ENCODE measurements at places on chromosomes 13 and 19. TPM values are rescaled to one million over a fixed set of nuclear protein-coding genes. Genes with fewer than 3 reads are reported as not detected.

GRCh38 chr13:78129359-78129758, 210.7 kb upstream of the EDNRB start:
- H3K4me3 ChIP-seq: no peak overlapping the region
- no peaks in the 10 kb centered on the region for H3K27me3 ChIP-seq
- no peaks in the 10 kb centered on the region for H3K4me1 ChIP-seq
- H3K27ac ChIP-seq: no peak overlapping the region
- DNase-seq: no peak
- H3K36me3 ChIP-seq: no peaks in the 10 kb centered on the region

DNA sequence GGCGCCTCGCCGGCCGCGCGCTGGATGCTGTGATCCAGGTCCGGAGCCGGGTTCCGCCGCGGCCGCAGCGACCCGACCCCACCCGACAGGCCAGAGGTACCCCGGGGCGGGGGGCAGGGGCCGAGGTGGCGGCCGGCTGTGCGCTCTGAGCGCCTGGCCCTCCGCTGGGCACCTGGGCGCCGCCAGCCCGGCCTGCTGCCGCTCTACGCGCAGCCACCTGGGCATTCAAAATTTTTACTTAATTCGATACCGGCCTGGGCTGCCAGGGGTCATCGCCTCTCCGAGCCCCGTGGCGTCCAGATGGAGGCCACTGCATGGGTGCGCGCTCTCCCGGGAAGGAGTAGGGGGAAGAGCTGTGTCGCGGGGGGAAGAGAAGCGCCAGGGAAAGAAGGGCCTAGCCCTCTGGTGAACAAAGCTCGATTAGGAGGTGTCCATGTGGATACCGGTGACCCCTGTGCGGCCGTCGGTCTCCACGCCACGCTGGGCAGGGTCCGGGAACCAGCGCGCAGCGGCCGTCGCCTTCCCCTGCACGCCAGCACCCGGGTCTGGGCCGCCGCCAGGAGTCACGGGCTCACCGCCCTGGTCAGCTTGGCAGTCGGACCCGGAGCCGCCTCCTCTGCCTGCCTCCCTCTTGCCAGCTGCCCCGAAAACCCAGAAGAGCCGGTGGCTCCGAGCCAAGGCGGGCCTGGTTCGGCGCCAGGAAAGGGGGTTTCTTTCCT, 666 bp downstream of the BIVM start:
- H3K27ac ChIP-seq: peak overlapping the region; percentile 76
- H3K27me3 ChIP-seq: no peaks in the 10 kb centered on the region
- peak overlapping the region; percentile 76 for H3K4me3 ChIP-seq

DNA sequence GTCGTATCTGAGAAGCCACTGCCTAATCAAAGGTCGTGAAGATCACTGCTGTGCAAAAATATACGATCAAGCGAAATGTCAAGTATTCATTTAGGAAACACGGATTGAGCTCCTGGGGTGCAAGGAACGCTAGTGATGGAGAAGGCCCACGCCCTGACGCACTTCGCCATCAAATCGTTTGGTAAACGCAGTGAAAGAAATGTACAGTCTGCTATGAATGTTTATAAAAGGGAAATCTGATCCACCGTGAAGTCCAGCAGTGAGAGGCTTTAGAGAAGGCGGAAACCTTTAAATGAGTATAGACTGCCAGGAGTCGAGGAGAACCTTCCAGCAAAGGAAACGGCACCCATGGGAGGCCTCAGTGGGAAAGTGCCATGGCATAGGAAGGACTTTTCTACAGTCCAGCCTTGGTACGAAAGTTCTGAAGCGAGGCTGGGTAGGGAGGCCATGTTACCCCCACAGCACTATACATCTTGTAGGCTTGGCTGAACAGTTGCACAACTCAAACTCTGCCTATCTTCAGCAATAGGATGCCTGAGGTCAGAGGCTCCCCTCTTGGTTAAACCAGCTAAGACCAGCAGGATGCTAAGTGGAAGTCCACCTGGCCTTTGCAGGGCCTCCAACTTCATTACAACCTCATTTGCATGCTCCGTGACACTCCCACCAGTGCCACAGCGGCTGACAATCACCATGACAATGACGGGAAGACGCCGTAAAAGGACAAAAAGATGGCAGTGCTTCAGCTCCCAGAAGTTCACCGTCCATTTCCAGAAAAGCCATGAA, 20.4 kb downstream of the PCID2 start:
- no peak overlapping the region for H3K4me3 ChIP-seq
- no peaks in the 10 kb centered on the region for H3K27me3 ChIP-seq
- peaks cover 89% of the 10 kb centered on the region for H3K36me3 ChIP-seq
- no peaks in the 10 kb centered on the region for H3K4me1 ChIP-seq
- no peak for DNase-seq

GRCh38 chr19:1232652-1233072, 5.1 kb downstream of the CBARP start:
- no peak for DNase-seq
- no peak overlapping the region for H3K4me3 ChIP-seq
- H3K27ac ChIP-seq: peak overlapping the region; percentile 2
- peaks cover 3% of the 10 kb centered on the region for H3K4me1 ChIP-seq
- no peaks in the 10 kb centered on the region for H3K27me3 ChIP-seq

DNA sequence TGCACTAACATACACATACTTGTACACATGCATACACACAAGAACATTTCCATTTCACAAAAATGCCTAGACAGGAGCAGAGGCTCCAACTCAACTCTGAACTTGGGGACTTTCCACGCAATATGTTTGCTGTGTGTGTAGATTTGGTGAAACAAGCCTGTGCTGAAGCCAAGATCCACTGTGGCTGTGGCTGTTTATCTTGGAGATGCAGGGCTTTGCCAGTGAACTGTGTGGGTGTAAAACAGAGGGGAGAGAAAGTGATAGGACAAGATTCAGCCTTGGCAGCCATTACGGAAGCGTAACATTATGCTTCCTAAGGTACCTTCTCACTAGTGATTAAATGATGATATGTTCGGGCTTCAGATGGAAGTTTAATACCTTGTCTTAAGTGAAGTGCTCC, 73.2 kb upstream of the MBNL2 start:
- no peaks in the 10 kb centered on the region for H3K36me3 ChIP-seq
- H3K27ac ChIP-seq: no peak overlapping the region
- peaks cover 10% of the 10 kb centered on the region for H3K4me1 ChIP-seq
- H3K27me3 ChIP-seq: no peaks in the 10 kb centered on the region

GRCh38 chr19:43638214-43638994, 1.2 kb downstream of the CADM4 start:
- peaks cover 9% of the 10 kb centered on the region for H3K27me3 ChIP-seq
- no peak overlapping the region for H3K4me3 ChIP-seq
- no peaks in the 10 kb centered on the region for H3K36me3 ChIP-seq
- no peak for DNase-seq

- H3K4me3 ChIP-seq: no peak overlapping the region
- no peak for DNase-seq
- H3K36me3 ChIP-seq: no peaks in the 10 kb centered on the region
- no peaks in the 10 kb centered on the region for H3K4me1 ChIP-seq
- H3K27me3 ChIP-seq: no peaks in the 10 kb centered on the region
- H3K27ac ChIP-seq: no peak overlapping the region
Observed at GRCh38 chr13:50577806-50578205, 265.7 kb downstream of the DLEU7 start.

- H3K36me3 ChIP-seq: no peaks in the 10 kb centered on the region
- no peak overlapping the region for H3K27ac ChIP-seq
- no peak overlapping the region for H3K4me3 ChIP-seq
- DNase-seq: no peak
Observed at GRCh38 chr13:101258071-101258470, 158.2 kb downstream of the NALCN start.

- H3K27me3 ChIP-seq: no peaks in the 10 kb centered on the region
- peaks cover 10% of the 10 kb centered on the region for H3K36me3 ChIP-seq
- peak; percentile 70 for DNase-seq
- no peak overlapping the region for H3K27ac ChIP-seq
Observed at GRCh38 chr19:45999653-46000121, 4.4 kb downstream of the CCDC61 start.

DNA sequence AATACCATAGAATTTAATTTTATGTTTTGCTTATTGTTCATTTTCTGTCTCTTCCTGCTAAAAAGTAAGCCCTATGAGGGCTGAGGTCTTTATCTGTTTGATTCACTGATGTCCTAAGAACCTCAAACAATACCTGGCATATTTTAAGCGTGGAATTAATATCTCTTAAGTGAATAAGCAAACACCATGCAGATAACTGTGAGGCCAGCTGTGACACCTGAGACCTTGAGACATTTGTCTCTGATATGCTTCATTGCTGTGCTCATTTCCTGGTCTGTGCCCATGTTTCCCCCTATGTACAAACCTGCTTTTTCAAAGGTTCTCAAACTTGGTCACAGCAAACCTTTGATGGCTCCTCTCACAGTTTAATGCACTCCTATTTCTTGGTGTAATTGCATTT, 254.6 kb downstream of the COG6 start:
- H3K36me3 ChIP-seq: no peaks in the 10 kb centered on the region
- H3K27me3 ChIP-seq: no peaks in the 10 kb centered on the region
- no peak overlapping the region for H3K27ac ChIP-seq
- DNase-seq: no peak

DNA sequence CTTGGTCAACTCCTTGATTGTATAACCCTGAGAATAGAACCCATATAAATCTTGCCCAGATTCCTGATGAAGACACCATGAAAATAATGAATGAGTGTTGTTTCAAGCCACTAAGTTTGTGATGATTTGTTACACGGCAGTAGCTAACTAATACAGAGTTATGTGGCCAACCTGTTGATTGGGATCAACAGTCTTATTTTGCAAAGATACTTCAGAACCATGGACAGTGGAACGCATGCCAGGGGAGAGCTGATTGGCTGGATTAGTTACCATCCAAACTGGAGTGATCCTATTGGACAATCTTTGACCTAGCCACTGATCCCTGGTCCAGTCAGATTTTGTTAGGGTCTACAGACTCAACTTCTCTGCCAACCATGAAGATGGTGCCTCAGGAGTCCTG, 26.6 kb downstream of the CD70 start:
- H3K27me3 ChIP-seq: no peaks in the 10 kb centered on the region
- no peak overlapping the region for H3K27ac ChIP-seq
- no peaks in the 10 kb centered on the region for H3K4me1 ChIP-seq
- no peaks in the 10 kb centered on the region for H3K36me3 ChIP-seq
- DNase-seq: peak; percentile 61
- no peak overlapping the region for H3K4me3 ChIP-seq

DNA sequence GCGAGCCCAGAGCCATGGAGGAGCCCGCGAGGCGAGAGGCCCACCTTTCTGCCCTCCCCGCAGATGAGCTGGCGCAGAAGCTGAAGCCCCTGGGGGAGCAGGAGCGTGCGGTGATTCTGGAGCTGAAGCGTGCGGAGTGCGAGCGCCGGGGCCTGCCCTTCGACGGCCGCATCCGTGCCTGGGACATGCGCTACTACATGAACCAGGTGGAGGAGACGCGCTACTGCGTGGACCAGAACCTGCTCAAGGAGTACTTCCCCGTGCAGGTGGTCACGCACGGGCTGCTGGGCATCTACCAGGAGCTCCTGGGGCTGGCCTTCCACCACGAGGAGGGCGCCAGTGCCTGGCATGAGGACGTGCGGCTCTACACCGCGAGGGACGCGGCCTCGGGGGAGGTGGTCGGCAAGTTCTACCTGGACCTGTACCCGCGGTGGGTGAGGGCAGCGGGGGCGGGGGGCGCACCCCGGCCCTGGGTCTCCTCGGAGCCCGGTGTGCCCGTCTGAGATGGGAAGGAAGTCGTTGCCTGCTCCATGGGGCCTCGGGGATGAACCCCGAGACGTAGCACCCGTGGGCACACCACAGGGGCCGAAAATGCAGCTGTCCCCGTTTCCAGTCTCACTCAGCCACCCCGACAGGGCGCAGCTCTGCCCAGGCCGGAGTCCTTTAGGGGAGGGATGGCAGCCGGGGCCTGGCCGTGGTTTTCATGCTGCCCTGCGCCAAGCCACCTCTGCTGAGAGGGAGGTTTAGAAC, 12.1 kb upstream of the ZNF554 start:
- no peak overlapping the region for H3K27ac ChIP-seq
- no peak for DNase-seq
- H3K36me3 ChIP-seq: peaks cover 94% of the 10 kb centered on the region
- H3K27me3 ChIP-seq: no peaks in the 10 kb centered on the region

GRCh38 chr19:30385174-30385573, 13.0 kb downstream of the ZNF536 start:
- H3K36me3 ChIP-seq: no peaks in the 10 kb centered on the region
- no peaks in the 10 kb centered on the region for H3K4me1 ChIP-seq
- no peak overlapping the region for H3K27ac ChIP-seq
- no peak overlapping the region for H3K4me3 ChIP-seq
- H3K27me3 ChIP-seq: no peaks in the 10 kb centered on the region

DNA sequence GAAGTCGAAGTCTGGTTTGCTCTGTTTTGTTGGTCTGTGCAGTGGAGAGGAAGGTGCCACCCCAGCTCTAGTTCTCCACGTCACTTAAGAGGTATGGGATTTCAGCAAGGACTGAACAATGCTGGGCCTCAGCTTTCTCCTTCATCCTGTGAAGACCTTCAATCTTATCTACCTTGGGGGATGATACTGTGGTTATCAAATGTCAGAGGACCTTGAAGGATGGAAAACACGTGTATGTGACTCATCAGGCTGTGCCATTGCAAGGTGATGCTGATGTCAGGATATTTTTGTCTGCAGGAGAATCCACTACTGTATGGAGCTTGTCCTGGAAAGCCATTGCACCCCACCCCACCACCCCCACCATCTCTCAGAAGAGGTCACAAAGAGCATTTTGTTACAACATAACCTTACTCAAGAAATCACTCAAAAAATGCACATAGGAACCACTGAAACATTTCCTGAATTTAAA, 81.4 kb upstream of the UQCRFS1 start:
- H3K27me3 ChIP-seq: peaks cover 11% of the 10 kb centered on the region
- DNase-seq: no peak
- no peaks in the 10 kb centered on the region for H3K4me1 ChIP-seq
- no peak overlapping the region for H3K27ac ChIP-seq

DNA sequence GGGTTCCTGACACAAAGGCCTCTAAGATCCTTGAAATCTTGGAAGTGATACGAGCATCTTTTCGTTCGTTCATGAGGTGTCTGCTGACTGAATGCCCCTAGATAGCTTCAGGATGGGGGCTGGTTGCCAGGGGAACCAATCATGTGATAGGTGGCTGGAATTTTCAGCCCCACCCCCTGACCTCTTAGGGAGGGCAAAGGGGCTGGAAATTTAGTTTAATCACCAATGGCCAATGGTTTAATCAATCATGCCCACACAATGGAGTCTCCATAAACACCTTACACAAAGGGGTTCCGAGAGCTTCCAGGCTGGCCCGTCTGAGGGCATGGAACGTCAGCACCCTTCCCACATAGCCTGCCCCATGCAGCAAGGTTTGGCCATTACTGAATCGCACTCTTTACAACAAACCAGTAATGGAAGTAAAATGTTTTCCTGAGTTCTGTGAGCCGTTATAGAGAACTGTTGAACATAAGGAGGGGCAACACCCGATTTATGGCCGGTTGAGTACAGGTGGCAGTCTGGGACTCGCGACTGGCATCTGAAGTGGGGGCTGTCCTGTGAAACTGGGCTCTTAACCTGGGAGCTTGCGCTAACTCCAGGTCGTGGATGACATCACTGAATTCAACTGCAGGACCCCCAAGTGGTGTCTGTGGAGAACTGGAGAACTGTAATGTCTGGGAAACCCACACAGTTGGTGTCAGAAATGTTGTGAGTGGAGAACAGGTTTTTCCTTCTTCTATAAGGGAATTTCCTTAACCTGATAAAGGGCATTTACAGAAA, 25.6 kb downstream of the MLLT1 start:
- H3K27me3 ChIP-seq: no peaks in the 10 kb centered on the region
- no peaks in the 10 kb centered on the region for H3K4me1 ChIP-seq
- H3K27ac ChIP-seq: no peak overlapping the region
- no peak for DNase-seq

GIPC1 gene
- total RNA-seq: 49.7 TPM

ZNF490 gene
- total RNA-seq: 6.7 TPM

LRRC4B gene
- 9.5 TPM for total RNA-seq

DHDH gene
- 1.6 TPM for total RNA-seq

KLK8 gene
- 1.4 TPM for total RNA-seq
